ENCODE measurements at places on chromosomes 5 and 9.

DNA sequence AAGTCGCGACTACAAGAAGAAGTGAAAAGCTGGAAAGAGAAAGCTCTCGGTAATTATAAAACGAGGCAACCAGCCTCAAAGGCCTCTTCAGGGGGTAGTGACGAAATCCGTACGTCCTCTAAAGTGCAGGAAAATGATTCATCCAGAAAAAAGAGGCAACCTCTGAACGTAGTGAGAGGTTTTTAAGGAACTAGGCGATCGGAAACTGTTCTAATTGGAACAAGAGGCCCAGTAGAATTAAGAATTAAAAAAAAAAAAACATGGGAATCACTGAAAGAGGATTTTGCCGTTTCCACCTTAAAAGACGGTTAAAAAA lies 1.0 kb downstream of the CSNK1A1 start:
- DNase-seq = no peak

DNA sequence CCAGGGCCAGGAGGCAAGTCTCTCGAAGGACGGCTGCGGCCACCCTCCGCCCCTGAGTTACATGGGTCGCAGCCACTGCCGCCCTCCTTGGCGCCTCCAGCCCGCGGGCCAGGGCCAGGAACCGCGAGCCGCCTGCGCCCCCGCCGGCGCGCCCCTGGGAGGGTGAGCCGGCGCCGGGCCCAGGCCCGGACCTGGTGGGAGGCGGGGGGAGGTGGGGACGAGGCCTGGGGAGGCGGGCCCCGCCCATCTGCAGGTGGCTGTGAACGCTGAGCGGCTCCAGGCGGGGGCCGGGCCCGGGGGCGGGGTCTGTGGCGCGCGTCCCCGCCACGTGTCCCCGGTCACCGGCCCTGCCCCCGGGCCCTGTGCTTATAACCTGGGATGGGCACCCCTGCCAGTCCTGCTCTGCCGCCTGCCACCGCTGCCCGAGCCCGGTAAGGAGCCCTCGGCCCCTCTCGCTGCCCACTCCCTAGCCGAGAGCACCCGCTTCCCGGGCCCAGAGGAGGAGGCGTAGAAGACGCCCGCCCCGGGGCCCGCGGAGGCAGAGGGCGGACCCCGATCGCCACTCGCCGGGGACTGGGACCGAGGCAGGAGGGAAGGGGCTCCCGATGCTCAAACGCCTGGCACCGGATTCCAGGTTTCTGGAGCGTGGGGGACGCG lies at the start of gene ASS1:
ASS1 (plus strand) TSS at position 397 of the 657 bp plus-strand sequence. CDS start 7,268 bp downstream, outside the sequence.
- peak; percentile 23 for DNase-seq

DNA sequence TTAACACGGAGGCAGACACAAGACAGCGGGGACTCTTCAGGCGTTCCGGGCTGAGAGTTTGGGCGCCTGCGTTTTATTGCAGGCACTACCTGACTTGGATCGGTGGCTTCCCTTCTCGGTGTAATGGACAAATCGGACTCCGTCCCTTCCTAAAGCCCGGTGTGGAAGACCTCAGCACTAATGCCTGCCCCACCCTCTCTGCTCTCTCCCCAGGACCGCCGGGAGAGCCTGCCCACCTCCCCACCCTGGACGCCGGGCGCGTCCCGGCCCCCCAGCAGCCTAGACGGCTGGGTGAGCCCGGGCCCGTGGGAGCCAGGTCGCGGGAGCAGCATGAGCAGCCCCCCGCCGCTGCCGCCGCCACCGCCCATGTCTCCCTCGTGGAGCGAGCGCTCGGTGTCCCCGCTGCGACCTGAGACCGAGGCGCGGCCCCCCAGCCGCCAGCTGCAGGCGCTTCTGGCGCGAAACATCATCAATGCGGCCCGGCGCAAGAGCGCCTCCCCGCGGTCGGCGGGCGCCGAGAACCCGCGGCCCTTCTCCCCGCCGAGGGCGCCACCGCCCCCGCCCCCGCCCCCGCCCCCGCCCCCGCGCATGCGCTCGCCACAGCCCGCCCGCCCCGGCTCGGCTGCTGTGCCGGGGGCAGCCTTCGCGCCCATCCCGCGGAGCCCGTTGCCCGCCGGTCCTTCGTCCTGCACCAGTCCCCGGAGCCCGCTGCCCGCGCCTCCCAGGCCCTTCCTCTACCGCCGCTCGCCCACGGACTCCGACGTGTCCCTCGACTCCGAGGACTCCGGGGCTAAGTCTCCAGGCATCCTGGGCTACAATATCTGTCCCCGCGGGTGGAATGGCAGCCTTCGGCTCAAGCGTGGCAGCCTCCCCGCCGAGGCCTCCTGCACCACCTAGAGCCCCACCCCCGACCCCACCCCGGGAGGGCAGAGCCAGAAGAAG lies 4.6 kb upstream of the MYOZ3 start:
- peak; percentile 42 for DNase-seq

- no peak for DNase-seq
Observed at GRCh38 chr5:119290161-119290569, 65.7 kb upstream of the TNFAIP8 start.

GRCh38 chr5:176570044-176570443 lies 20.9 kb downstream of the CDHR2 start:
- no peak for DNase-seq

DNA sequence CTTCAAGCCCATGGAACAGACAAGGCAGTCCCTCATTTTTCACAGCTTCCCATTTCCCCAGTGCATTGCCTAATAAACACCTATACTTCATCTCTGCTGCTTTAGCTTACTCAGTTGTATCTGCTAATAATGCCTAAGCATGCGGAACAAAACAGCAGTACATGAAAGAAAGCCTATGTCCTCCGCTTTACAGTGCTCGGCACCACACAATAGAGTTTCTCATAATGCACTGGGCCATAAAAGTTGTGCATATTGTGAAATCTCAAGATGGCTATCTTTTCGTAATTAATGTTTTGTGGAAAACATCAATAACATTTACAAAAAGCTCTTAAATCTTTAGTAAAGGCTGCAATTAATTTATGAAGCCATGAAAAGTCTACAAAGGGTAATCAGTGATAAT lies 69.3 kb downstream of the DENND1A start:
- DNase-seq = no peak

GRCh38 chr9:77843076-77843870 lies 188.3 kb downstream of the GNAQ start:
- no peak for DNase-seq

DNA sequence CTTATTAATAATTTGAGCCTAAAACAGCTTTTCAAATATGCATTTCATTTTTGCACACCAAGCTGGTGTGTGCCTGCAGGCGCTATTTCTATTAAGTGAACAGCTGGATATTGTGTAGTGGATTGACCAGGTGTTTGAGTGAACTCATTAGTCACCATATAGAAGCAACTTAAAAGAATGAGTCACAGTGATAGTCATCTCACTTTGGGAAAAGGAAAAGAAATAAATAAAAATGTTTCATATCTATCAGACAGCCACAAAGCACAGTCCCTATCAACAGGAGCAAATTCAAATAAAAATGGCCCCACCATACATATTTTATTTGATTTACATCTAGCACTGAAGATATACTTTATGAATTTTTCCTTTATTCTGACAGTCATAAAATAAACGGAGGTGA lies 456.5 kb upstream of the CDH9 start:
- no peak for DNase-seq

DNA sequence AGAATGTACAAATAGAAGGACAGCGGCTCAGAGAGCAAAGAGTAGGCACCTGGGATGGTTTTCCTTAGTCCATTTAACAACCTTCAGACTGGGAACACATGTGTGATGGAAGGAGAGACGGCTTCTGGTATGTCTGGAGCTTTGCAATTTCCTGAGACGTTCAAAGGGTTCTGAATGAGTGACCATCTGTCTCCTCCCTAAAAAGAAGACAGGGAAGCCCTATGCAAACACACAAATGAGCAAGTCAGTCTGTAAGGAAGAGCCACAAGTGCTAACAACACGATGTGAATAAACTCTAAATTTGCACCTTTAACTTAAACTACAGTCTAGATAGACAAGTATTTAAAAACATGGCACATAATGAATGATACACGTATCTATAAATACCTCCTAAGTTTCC lies 391.0 kb downstream of the ICE1 start:
- DNase-seq = no peak

GRCh38 chr5:2120361-2120760 lies 237.6 kb upstream of the IRX4 start:
- DNase-seq = no peak

DNA sequence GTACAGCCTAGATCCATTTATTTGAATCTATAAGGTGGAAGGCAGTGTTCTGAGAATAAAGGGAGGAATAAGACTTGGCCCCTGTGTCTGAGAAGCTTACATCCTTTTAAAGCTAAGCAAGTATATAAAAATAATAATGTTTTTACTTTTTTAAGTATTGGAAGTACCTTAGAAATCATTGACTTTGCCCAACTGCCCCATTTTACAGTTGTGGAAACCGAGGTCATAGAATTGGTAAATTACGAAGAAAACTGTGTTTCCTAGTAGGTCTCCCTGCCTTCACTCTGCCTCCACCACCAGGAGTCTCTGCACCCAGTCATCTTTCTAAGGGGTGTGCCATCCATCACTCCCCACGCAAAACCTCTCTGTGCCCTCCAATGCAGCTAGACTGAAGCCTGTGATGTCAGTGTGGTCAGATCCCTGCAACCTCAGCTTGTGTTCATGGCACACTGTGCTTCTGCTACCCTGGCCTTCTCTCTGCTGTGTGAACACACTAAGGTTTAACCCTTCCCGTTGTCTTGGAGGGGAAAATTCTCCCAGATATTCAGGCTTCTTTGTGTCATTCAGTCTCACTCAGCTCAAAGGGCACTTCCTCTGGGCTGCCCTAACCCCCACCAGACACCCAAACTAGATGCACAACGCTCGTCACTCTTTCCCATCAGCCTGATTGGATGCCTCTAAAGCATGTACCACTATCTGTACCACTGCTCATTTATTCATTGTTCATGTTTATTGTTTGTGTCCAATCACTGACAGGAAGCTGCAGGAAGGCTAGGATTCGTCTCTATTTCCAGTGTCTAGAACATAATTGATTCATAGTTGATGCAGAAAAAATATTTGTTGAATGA lies 18.2 kb downstream of the ADRB2 start:
- no peak for DNase-seq

GRCh38 chr9:105708405-105708804 lies 14.1 kb downstream of the TMEM38B start:
- DNase-seq = no peak

DNA sequence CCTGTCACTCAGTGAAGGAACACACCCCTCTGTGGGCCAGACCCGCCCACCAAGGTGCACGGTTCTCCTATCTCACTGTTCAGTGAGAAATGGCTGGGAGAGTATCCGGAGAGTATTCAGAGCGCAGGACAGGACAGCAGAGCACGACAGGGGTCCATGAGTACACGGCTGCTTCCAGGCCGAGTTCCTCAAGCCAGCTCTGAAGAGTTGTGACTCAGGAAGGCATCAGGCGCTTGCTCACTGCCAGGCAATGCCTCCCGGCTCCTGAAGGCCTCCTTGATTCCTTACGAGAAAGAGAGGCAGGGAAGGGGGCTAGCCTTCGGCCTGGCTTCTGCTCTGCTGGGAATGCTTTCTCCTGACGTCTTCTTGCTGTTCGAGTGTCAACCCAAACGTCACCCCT lies 132.1 kb upstream of the PPP1R26 start:
- DNase-seq = no peak

DNA sequence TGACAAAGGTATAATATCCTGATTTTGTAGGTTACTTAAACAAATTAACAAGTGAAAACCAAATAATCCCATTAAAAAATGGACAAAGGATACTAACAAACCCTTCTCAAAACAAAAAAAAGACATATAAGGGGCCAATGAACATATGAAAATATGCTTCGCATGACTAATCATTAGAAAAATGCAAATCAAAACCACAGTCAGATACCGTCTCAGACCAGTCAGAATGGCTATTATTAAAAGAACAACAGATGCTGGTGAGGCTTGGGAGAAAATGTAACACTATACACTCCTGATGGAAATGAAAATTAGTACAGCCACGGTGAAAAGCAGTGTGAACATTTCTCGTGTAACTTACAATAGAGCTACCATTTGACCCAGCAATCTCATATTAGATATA lies 1542.2 kb upstream of the CDH9 start:
- DNase-seq = no peak

Data from activated CD8-positive, alpha-beta memory T cell treated with anti-CD3 and anti-CD28 coated beads for 4 hours (primary cell).